ENCODE measurements at places on chromosomes 7 and 10.

- DNase-seq, result no peak
Measured at GRCh38 chr7:130114776-130115175, 44.4 kb downstream of the KLHDC10 start.

- DNase-seq, result no peak
Measured at GRCh38 chr7:7869036-7869435, 99.6 kb upstream of the GLCCI1 start.

DNA sequence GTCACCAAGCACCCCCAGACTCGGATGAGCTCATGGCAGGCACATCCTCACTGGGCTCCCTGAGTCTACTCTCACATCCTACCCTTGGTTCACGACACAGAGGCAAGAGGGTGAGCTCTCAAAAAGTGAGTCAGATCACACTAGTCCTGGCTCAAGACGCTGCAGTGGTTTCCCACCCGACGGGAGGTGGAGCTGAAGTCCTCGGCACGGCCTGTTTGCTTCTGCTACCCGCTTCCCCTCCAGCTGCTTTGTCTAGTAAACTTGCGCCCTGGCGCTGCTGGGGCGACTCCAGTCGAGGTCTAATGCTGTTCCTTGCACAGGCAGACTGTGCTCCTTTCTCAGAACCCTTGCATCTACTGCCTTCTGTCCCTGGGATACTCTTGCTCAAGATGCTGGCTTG, 13.5 kb upstream of the SFMBT2 start:
- DNase-seq, result no peak

DNA sequence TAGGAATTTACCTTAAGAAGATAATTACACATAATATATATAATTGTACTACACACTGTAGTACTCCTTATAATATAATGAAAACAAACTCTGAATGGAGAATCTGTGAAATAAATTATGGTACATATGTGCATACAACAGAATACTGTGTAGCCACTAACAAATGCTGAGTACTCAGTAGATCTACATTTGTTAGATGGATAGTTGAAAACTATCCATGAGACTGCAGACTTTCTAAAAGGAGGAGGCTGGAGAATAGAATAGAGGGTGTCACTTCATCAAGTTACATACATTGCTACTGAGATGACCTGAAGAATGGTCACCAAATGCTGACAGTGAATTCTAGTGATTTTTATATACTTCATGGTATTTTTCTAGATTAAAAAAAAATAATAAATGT, 68.7 kb upstream of the OGDHL start:
- no peak for DNase-seq

DNA sequence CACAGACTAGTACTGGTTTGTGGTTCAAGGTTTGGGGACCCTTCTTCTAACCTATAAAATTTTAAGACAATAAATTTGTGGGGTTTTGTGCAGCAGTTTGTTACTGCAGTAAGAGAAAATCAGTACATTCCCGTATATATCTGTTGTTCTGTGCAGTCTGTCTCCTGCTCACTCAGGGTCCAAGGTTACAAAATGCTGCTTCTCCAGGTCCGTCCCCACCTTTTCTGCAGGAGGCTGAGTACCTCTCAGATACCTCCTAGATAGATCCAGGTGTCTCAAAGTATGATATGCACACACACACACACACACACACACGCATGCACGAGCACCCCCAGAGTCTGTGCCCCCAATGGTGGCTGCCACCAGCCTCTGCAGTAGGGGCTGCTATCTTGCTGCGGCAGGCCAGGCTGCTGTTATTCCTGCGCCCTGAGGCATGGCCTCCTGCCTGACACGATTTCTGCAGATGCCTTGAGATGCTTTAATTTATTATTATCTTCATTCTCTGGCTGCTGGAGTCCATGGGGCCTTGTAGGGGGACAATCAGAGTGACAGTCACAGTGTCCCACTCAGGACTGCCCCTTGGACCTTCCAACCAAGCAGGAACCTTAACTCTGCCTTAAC, 25.2 kb upstream of the ASL start:
- DNase-seq, result no peak

DNA sequence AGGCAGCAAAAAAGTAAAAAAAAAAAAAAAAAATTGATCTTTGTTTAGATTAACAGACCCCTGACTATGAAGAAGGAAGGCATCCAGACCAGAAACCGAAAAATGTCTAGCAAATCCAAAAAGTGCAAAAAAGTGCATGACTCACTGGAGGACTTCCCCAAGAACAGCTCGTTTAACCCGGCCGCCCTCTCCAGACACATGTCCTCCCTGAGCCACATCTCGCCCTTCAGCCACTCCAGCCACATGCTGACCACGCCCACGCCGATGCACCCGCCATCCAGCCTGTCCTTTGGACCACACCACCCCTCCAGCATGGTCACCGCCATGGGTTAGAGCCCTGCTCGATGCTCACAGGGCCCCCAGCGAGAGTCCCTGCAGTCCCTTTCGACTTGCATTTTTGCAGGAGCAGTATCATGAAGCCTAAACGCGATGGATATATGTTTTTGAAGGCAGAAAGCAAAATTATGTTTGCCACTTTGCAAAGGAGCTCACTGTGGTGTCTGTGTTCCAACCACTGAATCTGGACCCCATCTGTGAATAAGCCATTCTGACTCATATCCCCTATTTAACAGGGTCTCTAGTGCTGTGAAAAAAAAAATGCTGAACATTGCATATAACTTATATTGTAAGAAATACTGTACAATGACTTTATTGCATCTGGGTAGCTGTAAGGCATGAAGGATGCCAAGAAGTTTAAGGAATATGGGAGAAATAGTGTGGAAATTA, 19.4 kb downstream of the GATA3 start:
- DNase-seq, result no peak

- DNase-seq, result no peak
Measured at GRCh38 chr7:148916186-148916585, 32.1 kb upstream of the EZH2 start.

DNA sequence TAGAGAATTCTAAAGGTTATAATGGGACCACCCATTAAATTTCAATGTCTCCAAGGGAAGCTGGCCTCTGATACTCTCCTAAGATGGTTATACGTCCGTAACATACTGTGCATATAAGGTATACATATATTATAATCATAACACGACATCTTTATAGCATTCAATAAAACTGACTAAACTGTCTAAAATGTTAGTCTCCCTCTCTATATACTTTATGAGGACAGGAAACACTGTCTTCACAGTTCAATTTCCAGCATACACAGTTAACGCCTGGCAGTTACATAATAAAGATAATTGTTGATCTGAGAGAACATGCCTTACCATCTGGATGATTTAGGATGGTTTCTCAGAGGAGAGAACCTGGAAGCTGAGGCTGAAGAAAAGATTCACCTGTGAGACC, 1.2 kb upstream of the ORC5 start:
- DNase-seq, result no peak

DNA sequence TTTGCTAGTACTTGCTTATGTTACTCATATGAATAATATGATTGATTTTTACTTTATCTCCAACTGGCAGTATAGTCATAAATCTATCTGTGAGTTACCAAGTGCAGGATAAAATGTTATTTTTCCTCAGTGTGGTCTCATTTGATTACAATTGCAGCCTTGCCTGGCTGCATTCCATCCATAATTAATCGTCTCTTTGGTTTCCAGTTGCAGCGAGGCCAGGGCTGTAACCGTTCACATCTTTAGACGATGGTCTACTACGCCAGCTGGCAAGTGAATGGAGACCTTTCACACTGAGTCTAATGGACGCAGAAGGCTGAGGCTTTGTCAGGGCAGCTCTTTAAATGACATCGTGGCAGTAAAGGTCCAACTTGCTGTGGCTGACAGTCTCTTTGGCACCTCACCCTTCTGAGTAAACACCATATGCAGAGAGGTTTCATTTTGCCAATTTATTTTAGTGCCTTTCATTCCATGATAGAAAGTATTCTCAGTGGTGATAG, 84.0 kb downstream of the ARL4A start:
- no peak for DNase-seq

- no peak for DNase-seq
Measured at GRCh38 chr7:139602143-139602722, 78.7 kb downstream of the CLEC2L start.

DNA sequence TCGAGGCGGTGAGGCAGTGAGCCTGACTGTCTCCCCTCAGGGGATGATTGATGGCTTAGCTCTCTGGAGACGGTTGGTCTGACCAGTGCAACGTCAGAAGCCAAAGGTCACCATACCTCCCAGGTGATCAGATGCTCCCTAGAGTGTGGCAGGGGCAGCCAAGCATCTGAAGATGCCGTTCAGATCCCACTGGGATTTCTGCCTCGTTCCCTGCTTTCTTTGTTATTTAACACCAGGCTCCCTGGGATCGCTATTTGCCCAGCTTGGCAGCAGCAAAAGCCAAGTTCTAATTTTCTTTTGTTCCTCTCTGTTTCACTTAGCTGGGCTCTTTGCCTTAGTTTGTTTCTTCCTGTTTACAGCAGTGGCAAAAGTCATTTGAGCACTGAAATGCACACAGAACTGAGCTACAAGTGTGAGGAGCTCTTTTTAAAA, 53.5 kb upstream of the SVIL start:
- no peak for DNase-seq

- DNase-seq, result no peak
Measured at GRCh38 chr7:1548438-1548831, 7.6 kb downstream of the TMEM184A start.

GRCh38 chr10:71381611-71382010, 15.1 kb upstream of the CDH23 start:
- no peak for DNase-seq

DNA sequence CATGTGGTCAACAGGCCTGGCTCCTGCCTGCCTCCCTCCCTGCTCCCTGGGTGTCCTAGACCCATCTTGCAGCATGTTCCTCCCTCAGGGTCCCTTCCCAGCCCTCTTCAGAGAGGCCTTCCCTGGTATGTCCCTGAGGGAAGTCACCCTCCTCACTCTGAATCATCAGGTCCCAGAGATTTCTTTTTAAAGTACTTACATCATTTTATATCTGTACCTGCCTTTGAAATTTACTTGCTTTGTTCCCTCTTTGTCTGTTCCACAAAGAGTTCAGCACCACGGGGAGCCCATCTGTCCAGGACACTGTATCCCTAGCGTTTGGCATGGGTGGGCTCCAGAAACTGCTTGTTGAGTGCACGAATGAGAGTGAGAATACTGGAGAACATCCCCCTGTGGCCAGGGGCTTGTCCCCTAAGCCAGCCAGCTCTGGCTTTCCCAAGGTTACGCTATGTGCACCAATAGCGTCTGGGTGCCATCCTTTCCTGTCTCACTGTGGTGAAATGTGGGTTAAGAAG, 50.6 kb upstream of the IGFBP3 start:
- peak; percentile 22 for DNase-seq

DNA sequence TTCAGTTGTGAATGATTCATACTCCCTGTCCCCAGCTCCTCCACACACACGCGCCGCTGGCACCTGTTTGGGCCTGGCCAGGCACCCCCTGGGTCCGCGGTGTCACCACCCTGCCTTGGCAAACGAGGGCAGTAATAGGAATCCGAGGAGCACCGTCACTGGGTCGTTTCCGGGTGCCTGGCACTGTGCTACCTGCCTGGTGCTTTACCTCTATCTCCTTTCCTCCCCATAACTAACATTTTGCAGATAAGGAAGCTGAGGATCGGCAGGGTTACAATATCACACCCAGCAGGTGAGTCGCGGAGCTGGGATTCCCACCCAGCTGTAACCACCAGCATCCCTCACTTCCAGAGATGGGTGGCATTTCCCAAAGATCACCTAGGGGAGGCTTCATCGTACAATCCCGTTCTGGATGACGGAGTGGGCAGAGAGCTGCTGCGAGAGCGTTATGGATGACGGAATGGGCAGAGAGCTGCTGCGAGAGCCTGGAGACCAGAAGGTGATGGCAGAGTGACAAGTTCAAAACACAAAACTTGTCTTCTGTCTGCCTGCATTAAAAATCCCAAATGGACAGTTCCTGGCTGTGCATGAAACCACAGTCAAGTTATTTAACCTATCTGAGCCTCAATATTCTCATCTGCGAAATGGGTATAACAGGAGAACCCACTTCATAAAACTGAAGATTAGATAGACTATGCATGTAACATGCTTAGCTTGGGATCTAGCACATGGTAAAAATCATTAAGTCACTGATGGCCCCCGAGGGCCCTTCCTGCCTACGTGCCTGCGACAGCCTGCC, 1.1 kb upstream of the HSPA12A start:
- no peak for DNase-seq

GRCh38 chr10:31906039-31906438, 22.6 kb downstream of the ARHGAP12 start:
- DNase-seq, result no peak

GRCh38 chr10:103928784-103929183, 10.8 kb upstream of the STN1 start:
- no peak for DNase-seq

DNA sequence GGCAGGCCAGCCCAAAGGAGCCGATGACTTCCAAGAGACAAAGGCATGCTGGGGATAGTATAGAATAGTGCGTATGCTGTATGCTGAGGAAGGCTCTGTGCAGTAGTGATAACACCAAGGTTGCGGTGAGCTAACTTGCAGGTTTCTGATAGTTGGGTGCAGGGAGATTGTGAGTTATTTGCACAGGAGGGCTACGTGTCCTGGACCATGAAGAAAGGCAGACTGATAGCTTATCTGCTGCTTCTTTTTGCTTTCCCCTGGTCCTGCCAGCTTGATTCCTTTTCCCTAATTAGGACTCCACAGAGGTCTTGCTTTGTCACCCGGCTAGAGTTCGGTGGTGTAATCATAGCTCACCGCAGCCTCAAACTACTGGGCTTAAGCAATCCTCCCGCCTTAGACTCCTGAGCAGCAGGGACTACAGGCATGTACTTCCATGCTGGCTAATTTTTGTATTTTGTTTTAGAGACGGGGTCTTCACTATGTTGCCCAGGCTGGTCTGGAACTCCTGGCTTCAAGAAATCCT, 43.9 kb upstream of the ARHGAP12 start:
- DNase-seq, result no peak

DNA sequence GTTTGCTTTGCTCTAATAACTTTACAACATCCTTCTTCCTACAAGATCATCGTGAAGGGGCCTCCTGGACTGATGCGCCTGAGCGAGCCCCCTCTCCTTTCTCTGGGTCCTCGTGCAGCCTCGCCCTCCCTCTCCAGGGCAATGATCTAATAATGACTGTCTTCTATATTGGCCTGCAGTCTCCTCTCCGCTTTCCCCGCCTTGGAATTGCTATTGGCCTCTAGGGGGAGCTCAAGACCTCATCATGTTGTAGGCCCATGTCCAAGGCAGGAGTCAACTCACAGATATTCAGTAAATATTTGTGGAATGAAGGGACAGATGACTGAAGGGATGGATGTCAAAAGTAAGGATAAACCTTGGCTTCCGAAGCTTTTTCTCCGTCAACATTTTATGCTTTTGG, 1180.3 kb downstream of the TYW1 start:
- DNase-seq, result peak; percentile 48

DNA sequence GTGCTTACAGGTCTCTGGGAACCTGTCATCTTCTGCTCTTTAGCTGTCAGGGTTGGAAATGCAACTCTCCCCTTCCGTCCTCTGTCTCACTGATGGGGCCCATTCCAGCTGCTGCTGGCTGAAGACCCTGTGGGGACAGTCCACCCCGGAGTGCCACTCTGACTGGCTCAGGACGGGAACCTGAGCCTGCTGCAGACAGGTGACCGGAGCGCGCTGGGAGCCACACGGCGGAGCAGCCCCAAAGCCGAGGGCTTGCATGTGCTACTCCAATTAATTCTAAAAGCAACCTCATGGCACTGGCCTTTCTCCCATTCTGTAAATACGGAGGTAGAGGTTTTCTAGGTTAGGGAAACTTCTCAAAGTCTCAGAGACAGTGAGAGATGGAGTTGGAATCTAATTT, 223.5 kb upstream of the PITRM1 start:
- no peak for DNase-seq
